ENCODE measurements at places on chromosomes 11 and 22.

- H3K27me3 ChIP-seq: no peaks in the 10 kb centered on the region
- peak; percentile 63 for DNase-seq
- H3K36me3 ChIP-seq: no peaks in the 10 kb centered on the region
Observed at GRCh38 chr22:46678785-46679700, 58.9 kb downstream of the GRAMD4 start.

DNA sequence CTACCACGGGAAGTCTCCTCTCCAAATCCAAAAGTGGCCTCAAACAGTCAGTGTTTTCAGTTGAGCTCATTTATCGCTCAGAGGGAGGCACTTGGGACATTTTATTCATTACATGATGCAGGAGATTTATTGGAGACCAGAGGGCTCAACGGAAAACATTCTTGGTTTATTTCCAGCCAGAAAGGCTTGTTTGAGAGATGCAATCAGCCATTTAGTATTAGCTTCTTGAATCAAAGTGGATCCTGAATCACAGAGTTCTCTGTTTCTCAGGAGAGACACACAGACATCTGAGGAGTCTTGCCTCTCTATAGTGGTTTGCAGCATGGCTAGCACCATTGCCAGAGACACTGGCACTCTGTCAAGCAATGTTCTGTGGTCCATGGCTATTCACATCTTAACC lies 31.5 kb downstream of the CD44 start:
- no peaks in the 10 kb centered on the region for H3K27me3 ChIP-seq
- H3K27ac ChIP-seq: peak overlapping the region; percentile 99
- no peak overlapping the region for H3K4me3 ChIP-seq
- DNase-seq: peak; percentile 56

GRCh38 chr11:78886616-78887015 lies 312.0 kb upstream of the NARS2 start:
- no peaks in the 10 kb centered on the region for H3K36me3 ChIP-seq
- H3K4me3 ChIP-seq: no peak overlapping the region
- no peaks in the 10 kb centered on the region for H3K4me1 ChIP-seq
- no peak overlapping the region for H3K27ac ChIP-seq

GRCh38 chr22:43789452-43789851 lies 22.7 kb downstream of the EFCAB6 start:
- H3K27ac ChIP-seq: peak overlapping the region; percentile 78
- H3K4me1 ChIP-seq: peaks cover 17% of the 10 kb centered on the region
- H3K27me3 ChIP-seq: no peaks in the 10 kb centered on the region
- no peak overlapping the region for H3K4me3 ChIP-seq
- DNase-seq: peak; percentile 99
- H3K36me3 ChIP-seq: no peaks in the 10 kb centered on the region

DNA sequence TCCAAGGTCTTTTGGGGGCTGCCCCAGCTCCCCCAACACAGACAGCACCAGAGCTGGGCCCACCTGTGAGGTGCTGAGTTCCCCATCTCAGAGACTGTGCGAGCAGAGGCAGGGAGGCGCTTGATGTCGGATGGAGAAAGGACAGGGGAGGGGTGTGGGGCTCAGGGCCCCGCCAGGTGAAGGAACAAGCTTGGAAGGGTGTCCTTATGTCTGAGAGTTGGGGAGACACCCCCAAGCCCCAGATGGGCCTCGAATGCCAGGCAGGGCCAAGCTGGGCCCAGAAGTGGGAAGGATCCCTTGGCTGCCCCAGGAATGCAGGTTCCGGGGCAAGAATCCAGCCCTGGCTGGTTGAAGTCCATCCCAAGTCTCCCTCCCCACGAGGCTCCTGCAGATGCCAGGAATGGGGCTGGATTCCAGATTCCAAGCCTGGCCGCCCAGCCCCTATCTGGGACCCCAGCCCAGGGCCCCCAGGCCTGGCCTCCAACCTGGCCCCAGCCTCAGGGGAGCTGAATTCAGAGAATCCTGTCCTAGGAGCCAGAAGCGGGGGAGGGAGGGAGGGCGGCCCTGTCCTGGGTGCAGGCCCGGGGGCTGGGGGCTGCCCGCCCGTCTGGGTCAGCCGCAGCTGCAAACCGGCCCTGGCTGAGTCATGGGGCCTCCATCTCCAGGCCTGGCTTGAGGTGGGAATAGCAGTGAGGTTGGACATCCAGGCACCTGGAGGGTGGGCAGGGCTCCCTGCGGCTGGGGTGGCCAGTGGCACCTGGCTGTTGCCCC lies 50.9 kb downstream of the CDKN1C start:
- no peaks in the 10 kb centered on the region for H3K4me1 ChIP-seq
- H3K27me3 ChIP-seq: 0 out of 2 replicates have a peak, but pooled peaks cover 6% of the 10 kb centered on the region
- H3K4me3 ChIP-seq: no peak overlapping the region
- H3K36me3 ChIP-seq: no peaks in the 10 kb centered on the region

- H3K4me1 ChIP-seq: peaks cover 27% of the 10 kb centered on the region
- H3K27ac ChIP-seq: no peak overlapping the region
- H3K36me3 ChIP-seq: peaks cover 11% of the 10 kb centered on the region
- no peak overlapping the region for H3K4me3 ChIP-seq
- H3K27me3 ChIP-seq: no peaks in the 10 kb centered on the region
- no peak for DNase-seq
Observed at GRCh38 chr11:46696212-46696558, 4.2 kb downstream of the ARHGAP1 start.
